Kidney (tissue), 22 donors: ENCODE measurements at places on chromosomes 16 and 17. TPM values are rescaled to one million over a fixed set of nuclear protein-coding genes. Genes with fewer than 3 reads are reported as not detected.

GRCh38 chr17:48594538-48595277 lies 1.1 kb upstream of the HOXB5 start:
- no peak for DNase-seq

IRX5 gene
- 3.7 TPM for polyA plus RNA-seq

DNA sequence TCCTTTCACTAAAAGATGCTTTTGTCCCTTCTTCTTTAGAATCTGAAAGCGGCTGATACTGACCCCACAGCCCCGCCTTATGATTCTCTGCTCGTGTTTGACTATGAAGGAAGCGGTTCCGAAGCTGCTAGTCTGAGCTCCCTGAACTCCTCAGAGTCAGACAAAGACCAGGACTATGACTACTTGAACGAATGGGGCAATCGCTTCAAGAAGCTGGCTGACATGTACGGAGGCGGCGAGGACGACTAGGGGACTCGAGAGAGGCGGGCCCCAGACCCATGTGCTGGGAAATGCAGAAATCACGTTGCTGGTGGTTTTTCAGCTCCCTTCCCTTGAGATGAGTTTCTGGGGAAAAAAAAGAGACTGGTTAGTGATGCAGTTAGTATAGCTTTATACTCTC lies 10.1 kb upstream of the TANGO6 start:
- DNase-seq: no peak

DNA sequence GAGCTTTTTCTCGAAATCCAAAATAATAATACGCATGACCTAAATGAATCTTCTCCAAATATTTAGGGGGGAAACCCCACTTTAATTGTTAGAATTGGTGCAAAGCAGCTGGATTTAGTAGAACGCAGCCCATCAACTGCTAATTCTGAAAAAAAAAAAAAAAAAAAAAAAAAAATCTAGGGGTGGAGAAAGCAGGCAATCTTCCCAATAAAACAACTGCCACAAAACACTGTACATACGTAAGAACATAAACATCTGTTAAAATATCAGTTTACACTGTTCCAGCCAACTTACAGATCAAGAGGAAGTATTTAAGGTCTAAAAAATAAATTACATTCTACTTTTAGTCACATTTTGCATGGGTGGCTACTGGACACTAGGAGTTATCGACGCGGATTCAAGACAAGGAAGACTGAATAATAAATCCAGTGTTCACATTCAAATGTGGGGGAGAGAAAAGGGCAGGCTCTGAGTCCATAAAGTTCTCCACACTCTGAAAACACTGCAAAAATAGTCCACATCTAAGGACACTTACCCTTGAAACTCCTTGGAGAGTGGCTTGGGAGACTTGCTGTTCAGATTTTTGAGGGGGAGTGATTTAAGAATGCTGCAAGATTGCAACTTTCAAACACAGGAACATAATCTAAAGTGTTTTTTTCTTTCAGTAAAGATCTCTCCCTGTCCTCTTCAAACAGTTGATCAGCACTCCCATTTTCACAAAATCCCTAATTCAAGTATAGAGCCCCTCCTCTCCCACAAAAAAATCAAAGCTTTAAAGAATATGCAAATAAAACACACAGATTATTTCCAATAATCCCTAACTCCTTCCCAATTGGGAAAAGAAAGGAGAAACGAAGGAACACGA lies 1.3 kb downstream of the APPBP2 start:
- DNase-seq: peak; percentile 16

GRCh38 chr16:4381935-4382794 lies 10.5 kb downstream of the VASN start:
- no peak for DNase-seq

GRCh38 chr17:31573861-31574260 lies 182.4 kb downstream of the RAB11FIP4 start:
- DNase-seq: no peak

OSGIN1 gene
- 14.5 TPM for polyA plus RNA-seq

STAT5B gene
- 20.4 TPM for polyA plus RNA-seq

DNA sequence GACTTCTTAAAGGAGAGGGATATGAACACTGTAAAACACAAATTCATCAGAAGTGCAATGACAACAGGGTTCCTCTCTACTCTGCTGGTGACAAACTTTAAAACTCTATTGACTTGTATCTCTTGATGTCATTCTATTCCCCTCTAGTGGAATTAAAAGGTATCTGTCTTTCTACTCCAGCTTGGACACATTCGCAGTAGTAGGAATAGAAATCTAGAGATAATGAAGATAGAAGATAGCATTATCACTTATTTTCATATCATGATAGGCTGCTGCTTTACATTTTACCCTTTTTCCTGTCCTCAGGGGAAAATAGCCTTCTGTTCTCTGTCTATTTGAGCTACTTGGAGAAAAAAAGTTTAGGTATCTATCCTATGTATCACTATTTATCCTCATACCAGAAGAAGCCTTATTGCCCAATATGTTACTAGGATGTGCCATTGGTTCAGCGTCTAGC lies 209.6 kb upstream of the CACNG5 start:
- DNase-seq: peak; percentile 39

GRCh38 chr16:87921236-87921773 lies 15.0 kb downstream of the CA5A start:
- no peak for DNase-seq

SOCS1 gene
- 10.4 TPM for polyA plus RNA-seq

DNA sequence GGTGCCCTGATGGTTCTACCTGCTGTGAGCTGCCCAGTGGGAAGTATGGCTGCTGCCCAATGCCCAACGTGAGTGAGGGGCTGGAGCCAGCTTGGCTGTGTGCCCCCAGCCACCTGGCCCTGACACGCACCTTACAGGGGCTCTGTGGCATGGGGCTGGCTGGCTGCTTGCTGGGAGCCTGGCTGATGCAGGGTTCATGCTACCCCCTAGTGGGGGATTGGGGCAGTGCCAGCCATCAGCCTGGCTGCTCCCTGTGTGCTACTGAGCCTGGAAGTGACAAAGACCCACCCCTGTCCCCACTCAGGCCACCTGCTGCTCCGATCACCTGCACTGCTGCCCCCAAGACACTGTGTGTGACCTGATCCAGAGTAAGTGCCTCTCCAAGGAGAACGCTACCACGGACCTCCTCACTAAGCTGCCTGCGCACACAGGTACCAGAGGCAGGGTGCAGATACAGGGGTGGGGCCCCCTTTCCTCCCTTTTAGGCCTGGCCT lies 5.7 kb downstream of the GRN start:
- peak; percentile 87 for DNase-seq

- no peak for DNase-seq
These were observed 87.4 kb downstream of the RBFOX1 start for GRCh38 chr16:7420079-7420478.

KRT31 gene
- polyA plus RNA-seq: not detected

TPPP3 gene
- 108 TPM for polyA plus RNA-seq

- no peak for DNase-seq
These were observed 385.2 kb downstream of the CDH13 start for GRCh38 chr16:83011939-83012338.

WNT3 gene
- polyA plus RNA-seq: 1.3 TPM

TMEM98 gene
- polyA plus RNA-seq: 44.0 TPM

MARVELD3 gene
- polyA plus RNA-seq: 10.6 TPM

DNA sequence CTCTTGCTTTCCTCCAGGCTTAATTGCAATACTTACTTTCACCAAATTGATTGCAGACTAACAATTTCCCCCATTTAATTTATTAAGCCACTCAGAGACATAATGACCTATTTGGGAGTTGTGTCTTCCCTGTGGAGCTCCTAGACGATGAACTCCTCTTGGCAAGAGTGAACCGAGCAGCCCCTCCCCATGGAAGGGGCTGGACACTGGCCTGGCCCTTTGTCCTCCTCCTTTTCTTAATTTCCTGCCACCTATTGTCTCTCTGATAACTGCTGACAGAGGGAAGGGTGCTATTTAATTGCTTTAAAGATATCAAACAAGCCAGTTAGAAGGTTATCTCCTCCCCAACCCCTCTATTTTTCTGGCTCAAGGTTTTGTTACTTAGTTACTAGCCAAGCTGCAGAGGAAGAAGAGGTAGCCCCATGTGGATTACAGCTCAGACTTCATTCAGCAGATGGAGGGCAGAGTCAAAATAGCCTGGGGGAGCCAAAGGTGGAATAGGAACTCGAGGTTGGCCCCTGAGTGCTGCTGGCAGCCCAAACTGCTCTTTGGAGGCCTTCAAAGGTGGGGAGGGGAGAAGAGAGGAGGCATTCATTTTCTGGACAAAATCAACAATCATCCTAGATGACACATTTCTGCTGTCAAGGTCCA lies 3.7 kb upstream of the SSTR2 start:
- no peak for DNase-seq

DNA sequence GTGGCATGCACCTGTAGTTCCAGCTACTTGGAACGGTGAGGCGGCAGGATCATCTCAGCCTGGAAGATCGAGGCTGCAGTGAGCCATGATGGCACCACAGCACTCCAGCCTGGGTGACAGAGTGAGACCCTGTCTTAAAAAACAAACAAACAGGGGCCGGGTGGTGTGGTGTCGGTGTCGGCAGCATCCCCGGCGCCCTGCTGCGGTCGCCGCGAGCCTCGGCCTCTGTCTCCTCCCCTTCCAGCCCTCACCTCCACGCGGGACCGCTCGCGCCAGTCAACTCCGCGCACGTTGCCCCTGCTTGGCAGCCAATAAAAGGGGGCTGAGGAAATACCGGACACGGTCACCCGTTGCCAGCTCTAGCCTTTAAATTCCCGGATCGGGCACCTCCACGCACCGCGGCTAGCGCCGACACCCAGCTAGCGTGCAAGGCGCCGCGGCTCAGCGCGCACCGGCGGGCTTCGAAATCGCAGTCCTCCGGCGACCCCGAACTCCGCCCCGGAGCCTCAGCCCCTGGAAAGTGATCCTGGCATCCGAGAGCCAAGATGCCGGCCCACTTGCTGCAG lies 204.7 kb downstream of the CDRT15L2 start:
- no peak for DNase-seq

CAVIN1 gene
- polyA plus RNA-seq: 67.1 TPM

KRTAP9-2 gene
- polyA plus RNA-seq: not detected

GRCh38 chr17:67401598-67402504 lies 24.8 kb downstream of the PITPNC1 start:
- DNase-seq: no peak

GRCh38 chr17:42061646-42062487 lies 11.5 kb upstream of the C17orf113 start:
- DNase-seq: no peak

TBC1D3H gene
- not detected for polyA plus RNA-seq

- peak; percentile 66 for DNase-seq
These were observed at the start of gene GALR2 for GRCh38 chr17:76074390-76075363. GALR2 (plus strand) TSS chr17:76074781; CDS start chr17:76074884, 103 bp downstream.

AATK gene
- polyA plus RNA-seq: 0.65 TPM

- peak; percentile 86 for DNase-seq
These were observed 213.9 kb downstream of the MRTFB start for GRCh38 chr16:14284930-14285512.

DNA sequence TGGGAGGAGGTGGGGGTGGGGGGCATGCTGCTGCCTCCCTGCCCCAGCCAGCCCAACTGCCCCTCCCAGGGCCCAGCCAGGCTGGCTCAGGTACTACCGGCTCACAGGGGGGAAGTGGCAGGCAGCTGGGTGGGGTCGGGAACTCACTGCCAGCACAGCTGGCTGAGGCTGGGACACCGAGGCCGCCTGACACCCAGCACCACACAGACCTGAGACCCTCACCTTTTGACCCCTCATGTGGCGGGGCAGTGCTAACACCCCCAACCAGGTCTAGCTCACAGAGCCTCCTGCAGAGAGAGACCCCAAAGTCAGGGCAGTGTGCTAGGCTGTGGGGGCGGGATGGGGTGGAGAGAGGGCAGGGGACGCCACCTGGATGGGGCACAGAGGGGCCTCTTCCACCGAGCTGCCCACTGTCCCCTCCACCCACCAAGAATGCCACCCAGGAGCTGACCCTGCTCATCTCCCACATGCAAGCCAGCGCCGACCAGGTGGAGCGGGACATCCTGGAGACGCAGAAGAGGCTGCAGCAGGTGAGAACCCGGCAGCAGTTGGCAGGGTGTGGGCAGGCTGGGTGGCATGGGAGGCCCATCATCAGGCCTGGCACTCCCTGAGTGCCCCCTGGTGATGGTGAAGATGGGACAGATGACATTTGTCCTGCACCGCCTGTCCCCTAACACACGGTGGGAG lies 3.0 kb downstream of the EVPLL start:
- DNase-seq: no peak
